ENCODE measurements at places on chromosomes 11 and 22.
A peak's percentile ranks its signal among the peaks of the same experiment; 100 is the strongest.

- peak; percentile 98 for DNase-seq
Measured at GRCh38 chr22:27474711-27475547, 326.6 kb downstream of the MN1 start.

DNA sequence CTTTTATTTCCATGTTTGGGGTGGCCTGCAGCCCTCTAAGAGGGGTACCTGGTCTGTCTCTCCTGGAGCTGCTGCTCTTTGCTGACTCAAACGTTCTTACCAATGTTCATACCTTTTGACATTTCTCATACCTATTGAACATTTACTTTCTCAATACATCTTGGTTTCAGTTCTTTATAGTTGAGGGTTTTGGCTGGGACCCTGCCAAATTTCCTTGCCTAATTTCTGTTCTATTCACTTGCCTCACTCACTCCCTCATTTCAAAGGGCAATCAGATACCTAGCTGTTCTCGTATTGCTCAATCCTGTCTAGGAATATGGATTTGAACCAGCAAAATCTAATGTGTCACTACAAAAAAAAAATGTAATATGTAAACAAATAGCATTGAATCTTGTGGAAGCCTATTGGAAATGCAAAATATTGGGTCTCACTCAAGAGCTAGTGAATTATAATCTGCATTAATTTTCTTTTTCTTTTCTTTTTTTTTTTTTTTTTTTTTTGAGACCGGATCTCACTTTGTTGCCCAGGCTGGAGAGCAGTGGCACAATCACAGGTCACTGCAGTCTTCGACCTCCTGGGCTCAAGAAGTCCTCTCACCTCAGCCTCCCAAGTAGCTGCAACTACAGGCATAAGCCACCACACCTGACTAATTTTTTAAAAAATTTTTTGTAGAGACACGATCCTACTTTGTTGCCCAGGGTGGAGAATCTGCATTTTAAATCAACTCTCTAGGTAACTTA is 7.5 kb downstream of the OR6M1 start:
- no peak for DNase-seq

DNA sequence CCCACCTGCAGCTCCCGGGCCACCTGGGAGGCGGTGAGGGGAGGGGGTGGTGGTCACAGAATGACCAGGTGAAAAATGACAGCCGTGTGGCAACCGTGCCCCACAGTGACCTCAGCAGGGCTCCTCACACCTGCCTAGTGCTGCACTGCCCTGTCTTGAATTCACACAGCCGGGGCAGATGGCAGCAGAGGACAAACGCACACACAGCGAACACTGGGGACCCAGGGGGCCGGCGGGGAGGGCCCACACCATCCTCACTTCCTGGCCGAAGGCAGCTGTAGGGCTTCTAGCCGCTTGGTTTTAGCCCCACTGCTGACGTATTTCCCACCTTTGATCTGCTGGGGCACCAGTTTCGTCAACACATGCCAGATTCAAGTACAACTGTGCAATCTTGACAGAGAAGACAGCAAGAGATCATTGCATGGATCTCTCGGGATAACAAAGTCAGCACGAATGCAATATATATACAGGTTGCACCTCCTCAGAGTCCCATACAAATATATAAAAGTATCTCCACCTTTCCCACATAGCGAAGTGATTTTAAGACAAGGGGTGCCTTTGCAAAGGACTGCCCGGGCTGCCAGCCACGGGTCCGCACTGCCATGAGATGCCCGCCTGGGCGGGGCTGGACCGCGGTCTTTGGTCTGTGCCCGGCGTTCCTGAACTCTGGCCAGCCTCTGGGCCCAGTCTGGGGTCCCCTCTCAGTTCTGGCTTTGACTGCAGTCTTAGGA is 26.9 kb downstream of the TRMU start:
- no peak for DNase-seq

DNA sequence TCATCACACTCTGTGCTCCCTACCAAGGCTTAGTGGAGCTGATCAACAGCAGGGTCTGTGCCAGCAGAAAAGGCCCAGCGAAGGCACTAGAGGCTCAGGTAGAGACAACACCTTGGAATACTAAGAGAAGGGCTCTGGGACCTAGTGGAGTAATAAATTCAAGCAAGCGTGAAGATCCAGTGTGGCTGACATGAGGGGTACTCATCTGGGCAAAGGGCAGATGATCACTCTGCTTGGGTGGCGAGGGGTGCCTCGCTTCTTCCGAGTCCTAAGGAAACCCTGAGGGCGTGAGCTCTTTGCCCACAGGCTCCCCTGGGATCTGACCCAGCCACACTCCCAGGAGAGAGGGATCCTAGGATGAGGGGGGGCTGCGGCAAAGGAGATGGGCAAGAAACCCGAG is 3.5 kb upstream of the TPBGL start:
- no peak for DNase-seq

- DNase-seq: no peak
Measured at GRCh38 chr11:123532131-123532530, 102.1 kb downstream of the GRAMD1B start.

GRCh38 chr22:17772958-17773605 is 1.2 kb downstream of the BID start:
- DNase-seq: peak; percentile 62

DNA sequence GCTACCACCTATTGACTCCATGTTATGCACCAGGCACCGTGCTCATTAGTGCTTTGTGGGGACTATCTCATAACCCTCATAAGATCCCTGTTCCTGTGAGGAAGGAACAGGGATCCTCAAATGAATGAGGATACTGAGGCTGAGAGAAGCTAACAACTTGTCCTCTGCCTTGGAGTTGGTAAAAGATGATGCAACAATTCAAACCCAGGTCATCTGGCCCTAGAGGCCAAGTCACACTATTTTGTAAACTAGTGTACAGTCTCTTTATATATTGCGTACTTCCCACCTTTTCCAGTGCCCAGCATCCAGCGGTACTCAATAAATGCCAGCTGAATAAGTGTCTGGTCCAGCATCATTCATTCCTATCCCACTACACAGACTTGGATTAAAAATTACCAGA is 92.6 kb downstream of the RCN1 start:
- DNase-seq: no peak

GRCh38 chr11:27777033-27777432 is 76.8 kb upstream of the BDNF start:
- DNase-seq: peak; percentile 6

GRCh38 chr11:123479048-123479837 is 49.2 kb downstream of the GRAMD1B start:
- DNase-seq: no peak

- no peak for DNase-seq
Measured at GRCh38 chr22:49157529-49158339, 669.9 kb downstream of the BRD1 start.

GRCh38 chr22:50584106-50585096 is 1.8 kb upstream of the CHKB start:
- no peak for DNase-seq

GRCh38 chr11:65493367-65494176 is 5.3 kb upstream of the MALAT1 start:
- DNase-seq: peak; percentile 99

GRCh38 chr11:71120471-71120896 is 131.9 kb downstream of the SHANK2 start:
- peak; percentile 6 for DNase-seq

DNA sequence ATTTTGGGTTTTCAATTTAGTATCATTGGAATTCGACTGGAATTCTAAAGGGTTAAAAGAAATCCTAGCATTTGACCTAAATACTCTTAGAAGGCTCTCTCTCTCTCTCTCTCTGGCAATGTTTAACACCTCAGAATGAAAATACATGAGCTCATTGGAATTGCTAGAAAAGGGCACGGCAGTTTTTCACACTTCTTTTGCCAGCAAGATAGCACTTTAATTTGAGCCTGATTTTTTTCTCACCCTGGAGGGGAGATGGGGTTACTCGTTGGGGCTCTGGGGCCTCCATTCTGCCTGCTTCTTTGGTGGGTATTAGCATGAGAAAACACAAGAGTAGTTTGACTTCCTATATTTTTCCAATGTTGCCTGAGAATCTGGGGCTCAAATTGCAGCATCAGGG is 22.8 kb upstream of the CLMP start:
- DNase-seq: no peak

DNA sequence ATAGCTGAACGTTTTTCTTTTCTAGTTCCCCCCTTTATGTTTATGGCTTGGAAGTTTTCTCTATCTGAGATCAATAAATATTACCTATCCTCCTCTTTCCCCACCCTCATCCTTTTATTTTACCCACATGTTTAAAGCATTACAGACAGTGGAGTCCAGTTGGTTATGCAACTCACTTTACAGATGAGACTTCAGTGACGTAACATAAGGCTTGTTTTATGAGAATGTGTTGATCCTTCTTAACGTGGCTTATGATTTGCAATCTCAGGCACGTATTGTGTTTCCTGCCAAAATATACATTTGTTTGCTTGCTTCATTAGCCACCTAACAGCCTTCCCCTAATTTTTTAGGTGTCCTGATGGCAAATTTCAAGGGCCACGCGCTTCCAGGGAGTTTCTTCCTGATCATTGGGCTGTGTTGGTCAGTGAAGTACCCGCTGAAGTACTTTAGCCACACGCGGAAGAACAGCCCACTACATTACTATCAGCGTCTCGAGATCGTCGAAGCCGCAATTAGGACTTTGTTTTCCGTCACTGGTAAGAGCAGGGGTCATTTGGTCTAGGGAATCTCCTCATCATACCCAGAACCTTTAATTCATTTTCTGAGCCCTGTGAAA is 36.6 kb downstream of the TMEM45B start:
- DNase-seq: no peak

- peak; percentile 41 for DNase-seq
Measured at GRCh38 chr22:39144101-39144767, 8.2 kb downstream of the CBX7 start.

- DNase-seq: no peak
Measured at GRCh38 chr11:129402206-129403171, 26.8 kb downstream of the BARX2 start.

DNA sequence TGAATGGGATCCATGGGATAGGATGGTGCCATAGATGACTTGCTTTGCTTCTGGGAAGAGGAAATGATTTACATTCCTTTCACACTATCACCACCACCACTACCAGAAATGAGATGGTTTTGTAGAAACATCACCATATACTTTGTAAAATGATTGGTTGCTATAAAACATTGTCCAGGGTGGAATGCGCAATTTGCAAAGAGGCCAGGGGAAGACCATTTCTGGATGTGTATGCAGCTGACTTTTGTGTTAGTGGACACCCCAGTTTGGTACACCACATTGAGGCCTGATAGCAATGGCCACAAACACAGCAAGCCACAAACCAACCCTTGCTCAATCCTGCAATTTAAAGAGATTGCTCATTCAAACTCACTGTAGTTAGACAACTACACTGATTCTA is 56.7 kb upstream of the RCN1 start:
- peak; percentile 86 for DNase-seq

DNA sequence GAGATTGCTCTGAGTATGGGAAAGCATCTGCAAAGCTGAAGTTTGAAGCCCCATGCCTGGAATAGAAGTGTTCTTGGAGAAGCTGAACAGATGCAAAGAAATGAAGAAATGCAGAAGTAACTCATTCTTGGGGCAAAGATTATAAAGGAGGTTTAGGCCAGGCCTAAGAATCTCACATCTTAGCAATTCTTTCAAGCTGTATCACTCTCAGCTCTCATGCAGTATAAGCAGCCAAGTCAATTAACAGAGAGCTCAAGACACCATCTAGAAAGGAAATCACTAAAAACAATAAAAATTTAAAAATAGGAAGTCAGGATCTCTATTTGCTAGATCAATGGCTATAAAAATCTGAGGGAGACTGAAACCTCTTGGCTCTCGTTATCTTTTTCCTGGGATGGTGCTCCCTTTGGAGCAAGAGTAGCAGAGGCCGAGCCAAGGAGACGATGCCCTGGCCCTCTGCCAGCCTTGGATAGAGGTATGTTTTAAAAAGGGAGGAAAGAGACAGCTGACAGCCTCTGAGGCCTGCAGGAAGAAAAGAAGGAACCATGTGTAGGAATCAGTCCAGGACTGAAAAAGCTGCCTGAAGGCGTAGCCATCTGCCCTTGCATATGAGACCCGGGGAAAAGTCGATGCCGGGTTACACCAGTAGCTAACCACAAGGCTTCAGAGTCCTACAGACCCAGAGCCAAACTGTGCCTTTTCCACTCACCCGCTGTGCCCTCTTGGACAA is 229.8 kb downstream of the BLID start:
- no peak for DNase-seq

DNA sequence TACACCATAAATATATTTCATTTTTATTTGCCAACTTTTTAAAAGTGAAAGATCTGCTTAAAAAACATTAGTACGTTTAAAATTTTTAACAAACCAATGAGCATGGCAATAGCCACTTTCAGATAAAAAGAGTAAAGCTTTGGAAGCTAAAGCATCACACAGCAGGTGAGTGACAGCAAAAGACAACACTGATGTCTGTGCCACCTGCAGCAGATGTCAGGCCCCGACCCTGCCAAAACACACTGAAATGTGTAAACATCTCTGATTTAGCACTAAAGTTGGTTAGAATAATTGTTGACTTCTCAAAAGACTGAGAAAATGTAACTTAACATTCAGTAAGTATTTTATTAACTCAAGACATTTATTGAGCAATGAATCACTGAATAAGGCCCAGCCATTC is 232.9 kb downstream of the DLG2 start:
- no peak for DNase-seq

DNA sequence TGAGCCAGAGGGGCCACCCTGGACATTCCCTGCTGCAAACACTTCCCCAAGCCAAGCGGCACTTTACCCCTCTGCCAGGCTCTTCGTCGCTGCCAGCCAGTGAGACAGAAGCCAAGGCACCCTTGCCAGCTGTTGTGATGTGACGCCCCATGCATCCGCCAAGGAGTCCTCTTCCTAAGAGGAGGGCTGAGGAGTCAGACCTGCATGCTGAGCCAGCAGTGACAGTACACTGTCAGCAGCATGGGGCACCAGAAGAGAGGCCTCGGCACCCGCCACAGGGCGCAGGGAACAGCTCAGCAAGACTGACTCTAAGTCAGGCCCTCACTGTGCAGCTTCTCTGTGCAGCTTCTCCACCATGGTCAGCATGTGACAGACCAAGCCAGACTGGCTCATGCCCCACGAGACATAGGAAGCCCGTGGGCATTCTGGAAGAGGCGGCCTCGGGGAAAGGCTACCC is 26.4 kb downstream of the VPS37C start:
- DNase-seq: no peak

- DNase-seq: no peak
Measured at GRCh38 chr11:15605094-15605493, 490.4 kb downstream of the INSC start.

GRCh38 chr22:37654563-37655251 is 3.8 kb upstream of the PDXP start:
- DNase-seq: no peak

DNA sequence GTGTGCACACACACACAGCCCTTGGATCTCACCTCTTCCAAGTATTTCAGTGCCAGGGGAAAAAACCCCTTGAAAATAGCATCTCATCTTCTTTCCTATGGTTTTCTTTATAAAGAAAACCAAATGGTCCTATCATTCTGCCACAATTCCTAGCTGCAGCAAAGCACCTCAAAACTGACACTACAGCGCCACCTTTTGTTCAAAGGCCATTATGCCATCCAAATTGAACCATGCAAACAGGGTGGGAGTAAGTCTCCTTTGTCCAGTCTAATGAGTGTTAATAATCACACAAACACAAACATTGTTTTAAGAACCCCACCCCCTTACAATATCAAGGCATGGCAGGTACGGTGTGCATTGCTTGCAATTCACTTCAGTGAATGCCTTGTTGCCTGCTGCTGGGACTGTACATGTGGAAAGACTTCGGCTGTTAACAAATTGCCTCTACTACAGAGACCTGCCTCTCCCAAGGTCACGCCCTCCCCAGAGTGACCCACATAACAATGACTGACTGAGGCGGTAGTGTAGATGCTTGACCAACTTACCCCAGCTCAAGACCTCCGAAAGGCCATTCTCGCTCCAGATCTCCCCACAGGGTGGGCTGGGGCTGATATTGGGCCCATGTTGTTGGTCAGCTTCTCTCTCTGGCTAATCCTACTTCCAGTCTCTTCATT is 31.7 kb downstream of the FAM181B start:
- DNase-seq: peak; percentile 44
